Spleen (tissue), 13 donors: ENCODE measurements at places on chromosomes 5 and 9. TPM values are rescaled to one million over a fixed set of nuclear protein-coding genes. Genes with fewer than 3 reads are reported as not detected.

GRCh38 chr5:113378959-113379541, 55.7 kb downstream of the TSSK1B start:
- no peak for DNase-seq

DNA sequence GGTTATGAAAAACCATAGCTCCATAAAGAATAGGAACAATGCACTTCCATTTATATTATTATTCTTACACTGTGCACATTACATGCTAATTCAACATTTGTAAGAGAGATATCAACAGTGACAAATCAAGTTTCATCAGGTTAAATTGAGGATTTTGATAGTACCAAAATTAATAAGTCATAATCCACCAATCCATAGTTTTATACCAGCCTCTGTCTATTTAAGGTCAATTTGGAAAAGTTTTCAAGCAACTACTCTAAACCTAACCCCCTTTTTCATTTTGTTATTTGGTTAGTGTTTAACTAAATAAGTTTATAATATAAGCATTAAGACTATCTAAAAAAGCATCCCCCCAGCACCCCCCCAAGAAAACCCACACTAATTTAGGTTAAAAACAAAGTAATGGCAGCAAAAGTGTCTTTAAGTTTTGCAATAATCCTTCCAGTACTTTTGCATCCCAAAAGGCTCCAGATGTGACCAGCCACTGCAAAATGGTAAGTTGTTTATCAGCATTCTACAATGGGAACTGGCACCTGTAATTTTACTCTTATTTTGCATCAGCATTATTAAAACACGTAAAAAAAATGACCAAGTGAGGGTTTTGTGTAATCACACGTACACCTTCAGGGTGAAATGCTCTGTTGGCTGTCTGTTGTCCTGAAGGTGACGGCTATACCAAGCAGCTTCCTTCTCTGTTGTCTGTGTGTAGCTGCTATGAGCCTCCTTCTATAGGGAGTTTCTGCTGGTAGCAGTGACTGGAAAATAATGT, 36.8 kb upstream of the SSBP2 start:
- no peak for DNase-seq

- DNase-seq, result no peak
These were observed 220.2 kb downstream of the EFNA5 start for GRCh38 chr5:107450531-107450930.

PHYHD1 gene
- 13.2 TPM for polyA plus RNA-seq

DNA sequence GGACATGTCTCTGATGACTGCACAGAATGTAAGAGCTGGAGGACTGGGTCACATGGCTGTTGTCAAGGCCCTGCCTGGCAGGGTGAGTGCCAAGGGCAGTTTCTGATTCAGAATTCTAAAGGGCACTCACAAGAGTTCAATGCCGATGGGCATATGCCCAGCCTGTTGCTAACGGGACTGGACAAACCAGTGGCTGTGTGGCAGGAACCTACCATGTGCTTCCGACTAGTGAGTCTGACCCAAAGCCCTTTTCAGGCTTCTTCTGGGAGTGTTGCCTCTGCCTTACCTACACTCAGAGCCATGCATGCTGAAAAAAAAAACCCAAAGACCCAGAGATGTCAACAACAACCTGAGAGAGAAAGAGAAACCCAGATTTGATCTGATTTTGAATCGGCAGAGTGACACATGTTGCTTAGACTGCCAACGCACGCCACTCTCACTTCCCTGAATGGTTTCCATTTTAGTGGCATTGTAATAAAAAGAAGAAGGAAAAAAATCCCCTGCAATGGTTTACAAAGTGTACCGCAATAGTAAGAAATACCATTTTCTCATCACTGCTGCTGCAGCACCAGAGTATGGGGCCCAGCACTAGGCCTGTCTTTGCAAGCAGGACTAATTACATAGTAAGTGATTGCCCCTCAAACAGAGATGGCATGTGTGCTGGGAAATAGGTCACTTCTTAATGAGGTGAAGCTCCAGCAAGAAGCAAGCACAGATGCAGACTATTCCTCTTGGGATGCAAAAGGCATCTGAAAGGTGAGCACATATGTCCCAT, 194.3 kb downstream of the PALM2AKAP2 start:
- peak; percentile 80 for DNase-seq

CNTRL gene
- 24.7 TPM for polyA plus RNA-seq

DNA sequence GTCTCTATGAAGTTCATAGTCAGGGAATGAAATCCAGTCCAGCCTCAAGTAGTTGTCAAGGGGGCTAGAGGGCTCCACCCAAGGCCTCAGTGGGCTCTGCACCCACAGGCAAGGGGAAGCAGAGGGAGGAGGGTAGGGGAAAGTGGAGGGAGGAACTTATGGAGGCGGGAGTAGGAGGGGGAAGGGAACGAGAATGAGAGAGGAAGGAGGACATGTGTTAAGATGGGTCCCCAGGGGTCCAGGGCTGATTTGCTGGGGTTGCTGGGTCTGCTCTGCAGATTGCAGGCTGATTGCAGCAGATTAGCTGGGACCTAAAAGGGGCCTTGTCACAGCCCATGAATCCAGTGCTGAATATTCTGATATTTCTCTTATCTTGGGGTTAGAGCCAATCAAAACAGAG, 166.9 kb upstream of the IL12B start:
- no peak for DNase-seq

GRCh38 chr5:55492449-55492848, 42.3 kb downstream of the PLPP1 start:
- no peak for DNase-seq

SPAAR gene
- polyA plus RNA-seq, result 1.9 TPM

STING1 gene
- 24.2 TPM for polyA plus RNA-seq

- DNase-seq, result no peak
These were observed 145.7 kb downstream of the TLE1 start for GRCh38 chr9:81543695-81544094.

SLC1A1 gene
- polyA plus RNA-seq, result 0.26 TPM

DNA sequence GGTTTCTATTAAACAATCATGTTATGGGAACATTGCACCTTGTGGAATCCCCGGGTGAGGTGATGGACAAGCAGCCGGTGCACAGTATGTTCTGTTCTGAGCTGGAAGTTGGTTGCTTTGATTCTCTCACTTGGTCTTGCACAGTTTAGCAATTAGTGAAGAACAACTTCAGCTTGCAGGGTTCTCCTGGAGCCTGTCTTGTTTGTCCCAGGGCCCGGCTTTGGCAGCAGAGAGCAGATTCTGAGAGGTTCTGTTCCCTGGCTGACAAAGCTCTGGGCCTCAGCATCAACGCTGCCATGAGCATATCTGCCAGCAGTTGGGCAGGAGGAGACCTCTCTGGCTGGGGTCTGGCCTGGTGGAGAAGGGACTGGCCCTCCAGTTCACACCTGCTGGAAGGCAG, 16.9 kb downstream of the GADD45G start:
- no peak for DNase-seq

DBH gene
- 0.03 TPM for polyA plus RNA-seq

DNA sequence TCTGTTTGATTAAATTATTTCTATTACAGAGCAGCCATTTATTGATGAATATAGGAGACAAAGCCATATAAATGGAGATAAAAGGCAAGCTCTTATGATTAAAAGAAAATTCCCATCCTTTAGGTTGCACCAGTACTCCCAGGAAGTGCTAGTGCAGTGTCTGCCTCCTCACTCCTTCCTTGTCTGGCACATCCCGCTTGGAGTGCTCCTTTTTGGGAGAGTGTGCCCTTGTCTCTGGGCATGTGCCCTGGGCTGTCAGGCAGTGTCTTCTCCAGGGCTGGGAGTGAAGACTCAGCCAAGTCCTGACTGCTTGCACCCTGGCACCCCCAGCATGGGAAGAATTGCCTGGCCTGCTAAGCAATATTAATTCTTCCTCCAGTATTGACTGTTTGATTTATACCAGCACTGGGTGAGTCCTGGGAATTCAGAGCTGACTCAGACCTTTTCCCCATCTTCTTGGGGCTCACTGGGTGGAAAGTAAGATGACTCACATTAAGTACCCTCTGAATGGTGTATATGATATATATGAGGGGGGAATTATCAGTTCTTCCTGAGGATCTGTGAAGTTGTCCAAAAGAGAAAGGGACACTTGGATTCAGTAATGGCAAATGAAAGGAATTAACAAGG, 62.1 kb downstream of the ZSWIM6 start:
- no peak for DNase-seq

- no peak for DNase-seq
These were observed 190.3 kb downstream of the TLE1 start for GRCh38 chr9:81499021-81499454.

SPINK4 gene
- not detected for polyA plus RNA-seq

DNA sequence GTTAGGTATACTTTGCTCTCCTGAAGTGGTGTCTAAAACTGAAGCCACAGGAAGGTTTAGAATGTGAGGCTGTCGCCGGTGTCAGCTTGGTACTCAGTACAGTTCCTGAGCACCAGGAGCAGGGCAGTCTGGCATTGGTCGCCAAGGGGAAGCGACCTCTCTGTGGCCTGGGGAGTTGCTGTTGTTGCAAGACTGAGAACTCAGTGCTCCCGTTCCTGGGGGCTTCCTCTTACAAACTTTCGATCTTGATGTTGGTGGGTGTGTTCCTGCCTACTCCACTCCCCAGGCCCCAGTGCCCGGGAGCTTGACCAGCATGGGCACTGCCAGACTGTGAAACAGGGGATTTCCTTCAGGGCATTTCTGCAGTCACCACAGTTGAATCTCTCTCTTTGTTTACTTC, 52.4 kb upstream of the PPARGC1B start:
- DNase-seq, result peak; percentile 80

DNA sequence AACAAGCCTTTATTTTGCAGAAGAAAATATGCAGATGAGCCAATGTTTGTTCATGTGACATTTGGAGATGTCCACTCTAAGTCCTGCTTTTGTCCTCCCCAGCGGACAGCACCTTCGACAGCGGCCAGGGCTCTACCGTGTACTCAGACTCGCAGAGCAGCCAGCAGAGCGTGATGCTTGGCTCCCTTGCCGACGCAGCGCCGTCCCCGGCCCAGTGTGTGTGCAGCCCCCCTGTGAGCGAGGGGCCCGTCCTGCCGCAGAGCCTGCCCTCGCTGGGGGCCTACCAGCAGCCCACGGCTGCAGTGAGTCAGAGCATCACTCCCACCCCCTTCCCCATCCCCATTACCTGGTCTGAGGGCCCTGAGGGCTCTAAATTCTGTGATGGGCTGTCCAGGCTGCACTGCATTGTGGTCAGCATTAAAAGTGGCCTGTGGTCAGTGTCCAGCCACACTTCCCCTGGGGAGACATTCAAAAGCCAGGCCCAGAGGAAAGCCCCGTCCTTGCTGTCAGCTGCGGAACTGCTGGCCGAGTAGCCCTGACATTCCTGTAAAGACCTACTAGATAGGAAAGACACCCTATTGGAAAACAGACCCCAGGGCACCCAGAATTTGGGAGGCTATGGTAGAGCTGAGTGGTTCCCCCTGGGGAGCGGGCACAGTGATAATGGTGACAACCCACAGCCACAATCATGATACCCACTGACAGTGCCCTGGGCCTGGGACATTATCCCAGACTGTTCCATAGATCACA, 69.0 kb downstream of the WNK2 start:
- DNase-seq, result peak; percentile 65

- DNase-seq, result no peak
These were observed 214.3 kb upstream of the GRIA1 start for GRCh38 chr5:153276151-153276550.

- DNase-seq, result no peak
These were observed 58.8 kb downstream of the SLC1A1 start for GRCh38 chr9:4548811-4549725.

DNA sequence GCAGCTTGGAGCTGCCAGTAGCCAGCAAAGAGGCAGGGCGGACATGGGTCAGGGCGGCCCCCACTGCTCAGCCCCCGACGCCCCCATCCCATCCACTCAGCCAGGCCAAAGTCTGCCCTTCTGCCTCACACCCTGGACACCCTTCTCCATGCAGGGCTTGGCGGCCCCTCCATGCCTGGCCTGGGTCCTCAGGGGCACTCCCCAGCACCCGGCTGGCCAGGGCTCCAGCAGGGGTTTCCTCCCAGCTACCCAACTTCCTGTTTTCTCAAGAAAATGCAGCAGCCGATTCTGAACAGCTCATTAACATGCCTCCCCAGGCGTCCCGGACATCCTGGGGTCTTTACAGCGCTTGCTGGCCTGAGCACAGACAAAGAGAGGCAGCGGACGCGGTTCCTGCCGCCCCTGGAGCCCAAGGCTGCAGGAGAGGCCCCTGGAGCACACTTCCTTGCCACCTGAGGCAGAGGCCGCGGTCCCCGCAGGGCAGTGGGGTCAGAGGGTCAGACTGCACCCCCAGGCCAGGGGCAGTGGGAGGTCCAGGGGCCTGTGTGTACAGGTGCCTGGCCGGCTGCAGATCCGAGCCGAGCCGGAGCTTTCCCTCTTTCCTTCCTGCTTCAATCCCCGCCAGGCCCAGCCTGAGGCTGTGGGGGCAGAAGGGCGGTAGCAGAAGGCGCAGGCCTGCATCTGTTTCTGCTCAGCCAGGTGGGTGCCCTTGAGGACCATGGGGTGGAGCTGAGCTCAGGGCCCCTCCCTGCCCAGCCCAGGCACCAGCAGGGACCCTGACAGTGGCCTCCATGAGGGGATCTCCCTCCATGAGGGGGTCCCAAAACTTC, 18.7 kb upstream of the NRARP start:
- DNase-seq, result peak; percentile 90

DNA sequence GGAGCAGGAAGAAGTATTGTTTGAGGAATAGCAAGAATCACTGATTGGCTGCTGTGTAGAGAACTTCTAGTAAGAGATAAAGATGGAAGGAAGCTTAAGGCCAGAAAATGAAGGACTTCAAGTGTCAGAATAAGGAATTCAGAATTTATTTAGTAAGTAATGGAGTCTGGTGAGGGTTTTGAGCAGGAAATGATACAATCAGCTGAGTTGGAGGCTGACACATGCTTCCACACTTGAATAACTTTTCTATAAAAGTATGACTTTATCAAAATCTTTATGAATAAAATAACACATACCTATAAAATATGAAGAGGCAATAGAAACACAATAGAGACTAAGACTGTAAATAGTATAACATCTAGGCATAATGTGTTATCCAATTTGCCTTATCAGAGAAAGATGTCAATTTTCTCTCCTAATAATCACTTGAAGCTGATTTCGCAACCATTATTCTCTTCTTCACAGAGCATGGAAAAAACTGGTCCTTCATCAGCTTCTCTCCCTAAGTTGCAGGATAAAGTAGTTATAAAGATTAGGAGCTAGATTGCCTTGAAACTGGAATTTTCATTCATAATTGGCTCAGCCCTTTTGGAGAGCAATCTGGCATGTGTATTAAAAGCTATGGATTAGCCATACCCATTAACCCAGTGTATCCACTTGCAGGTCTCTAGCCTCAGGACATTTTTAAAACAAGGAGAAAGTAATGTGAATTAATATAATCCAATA, 143.4 kb downstream of the ZNF608 start:
- no peak for DNase-seq

DNA sequence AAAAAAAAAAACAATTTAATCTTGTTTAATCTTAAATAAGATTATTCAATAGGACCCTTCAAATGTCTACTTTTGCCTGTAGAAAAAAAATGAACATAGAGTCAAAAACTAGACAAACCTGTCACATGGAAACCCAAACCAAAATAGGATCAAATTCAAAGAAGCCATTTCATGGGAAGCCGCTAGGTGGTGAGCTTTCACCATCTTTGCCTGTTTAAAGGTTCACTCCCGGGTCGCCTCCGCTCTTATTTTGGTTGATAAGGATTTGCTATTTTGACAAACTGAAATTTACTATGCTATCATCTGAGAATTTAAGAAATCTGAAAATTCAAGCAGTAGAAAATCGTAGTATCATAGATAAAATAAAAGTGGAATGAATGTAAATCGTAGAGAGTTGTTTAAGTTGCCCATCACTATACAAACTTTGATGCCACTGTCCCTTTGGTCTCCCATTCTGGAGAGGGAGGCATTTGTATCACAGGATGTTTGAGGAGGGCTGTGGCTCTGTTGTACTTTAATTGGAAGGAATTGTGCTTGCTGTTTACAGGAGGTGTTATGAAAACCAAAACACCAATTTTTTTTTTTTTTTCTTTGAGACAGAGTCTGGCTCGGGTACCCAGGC, 43.5 kb upstream of the DNAH5 start:
- DNase-seq, result no peak

EIF4E1B gene
- polyA plus RNA-seq, result not detected

CCNI2 gene
- polyA plus RNA-seq, result 0.32 TPM

CDC25C gene
- 2.0 TPM for polyA plus RNA-seq
